ENCODE measurements at places on chromosomes 3 and 15.

DNA sequence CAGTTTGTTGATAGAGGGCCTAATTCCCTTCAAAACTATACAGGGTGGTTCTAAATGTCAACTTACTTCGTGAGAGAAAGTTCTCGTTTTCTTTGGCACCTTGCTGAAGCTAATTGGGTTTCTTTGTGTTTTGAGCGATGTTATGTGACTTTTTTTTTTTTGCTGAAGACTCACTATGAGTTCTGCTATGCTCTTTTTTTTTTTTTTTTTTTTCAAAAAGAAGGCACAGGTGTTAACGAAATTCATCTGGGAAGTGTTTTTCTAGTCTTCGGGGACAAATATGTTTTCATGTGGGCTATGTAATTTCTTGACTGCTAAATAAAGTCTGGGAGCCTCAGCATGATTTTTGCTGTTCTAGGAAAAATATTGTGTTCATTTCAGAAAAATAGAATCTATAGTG, 81.5 kb downstream of the PEX5L start:
- DNase-seq, result no peak

GRCh38 chr3:195849322-195850074, 37.8 kb upstream of the MUC4 start:
- no peak for DNase-seq

DNA sequence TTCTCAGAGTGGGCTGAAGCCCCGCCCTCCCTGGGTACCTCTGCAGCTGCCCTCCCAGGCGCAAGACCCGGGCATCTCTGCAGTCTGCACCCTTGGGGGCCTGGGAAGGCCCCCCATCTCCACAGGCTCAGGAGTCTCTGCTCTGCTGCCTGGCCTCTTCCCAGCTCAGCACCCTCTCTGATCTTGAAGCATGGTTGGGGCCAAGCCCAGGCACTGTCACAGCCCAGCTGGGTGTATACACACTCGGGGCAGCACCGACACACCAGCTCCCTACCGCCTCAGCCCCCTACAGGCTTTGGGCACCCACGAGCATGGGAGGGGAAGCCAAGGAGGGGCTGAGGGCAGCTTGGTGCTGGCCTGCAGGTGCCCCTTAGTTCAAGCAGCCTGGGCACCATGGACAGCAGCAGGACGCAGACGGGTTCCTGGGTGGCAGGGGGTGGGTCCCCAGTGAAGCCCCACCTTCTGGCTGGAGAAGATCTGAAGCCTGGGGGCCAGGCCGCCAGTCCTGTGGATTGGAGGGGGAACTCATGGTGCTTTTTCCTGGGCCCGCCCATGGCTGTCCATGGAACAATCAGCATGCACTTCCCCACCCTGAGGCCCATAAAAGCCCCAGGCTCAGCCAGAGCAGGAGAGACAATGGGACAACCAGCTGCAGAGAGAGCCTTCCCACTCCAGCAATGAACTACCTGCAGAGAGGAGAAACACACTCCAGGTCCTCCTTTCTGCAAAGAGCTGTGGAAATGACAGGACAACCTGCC, 170.6 kb downstream of the TJP1 start:
- no peak for DNase-seq

GRCh38 chr3:124428372-124429128, 301.7 kb upstream of the UMPS start:
- DNase-seq, result no peak
